Globus pallidus (tissue), 1 donor: ENCODE measurements at places on chromosomes 4 and X.

- no peak for DNase-seq
Measured at GRCh38 chr4:55742655-55743202, 76.9 kb upstream of the EXOC1L start.

- DNase-seq: no peak
Measured at GRCh38 chr4:173652283-173652931, 122.4 kb upstream of the HAND2 start.

GRCh38 chr4:169279108-169279507 is 8.4 kb upstream of the SH3RF1 start:
- no peak for DNase-seq

DNA sequence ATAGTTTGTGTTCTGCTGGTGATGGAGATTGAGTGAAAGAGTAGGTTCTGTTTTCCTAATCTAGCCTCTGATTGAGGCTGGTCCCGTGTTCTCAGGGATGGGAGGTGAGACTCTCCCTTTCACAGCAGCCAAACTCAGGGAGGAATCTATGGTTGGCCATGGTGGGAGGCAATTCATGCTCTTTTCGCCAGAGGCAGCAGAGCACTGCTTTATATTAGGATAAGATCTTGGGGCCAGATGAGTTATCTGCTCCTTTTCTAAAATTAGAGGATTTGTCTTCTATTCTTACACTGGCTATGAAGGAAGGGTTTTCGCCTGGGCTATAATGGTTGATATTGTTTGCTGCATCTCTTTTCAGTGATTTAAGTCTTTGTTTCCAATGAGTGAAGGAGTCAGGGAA is 63.9 kb upstream of the NLGN4X start:
- no peak for DNase-seq

GRCh38 chrX:109485470-109486340 is 3.8 kb upstream of the GUCY2F start:
- DNase-seq: peak; percentile 63

DNA sequence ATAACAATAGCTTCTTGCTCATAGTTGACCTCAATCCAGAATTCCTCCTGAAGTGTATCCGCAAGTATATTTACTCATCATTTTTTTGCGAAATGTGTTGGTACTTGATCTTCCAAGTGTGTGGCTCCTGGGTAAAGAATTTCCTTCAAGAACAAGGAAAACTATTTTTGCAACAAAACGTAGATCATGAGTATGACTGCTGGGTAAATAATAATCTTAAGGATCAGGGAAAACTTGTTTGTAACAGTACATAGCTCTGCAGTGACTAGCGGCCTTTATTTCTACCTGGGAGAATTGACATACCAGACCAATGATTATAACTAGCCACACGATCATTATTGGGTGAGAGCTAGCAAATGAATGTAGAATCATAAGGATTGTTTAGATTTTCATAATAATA is 1311.7 kb downstream of the ARAP2 start:
- no peak for DNase-seq

GRCh38 chr4:39331191-39331590 is 35.0 kb downstream of the RFC1 start:
- no peak for DNase-seq

GRCh38 chr4:114435116-114435515 is 163.5 kb upstream of the UGT8 start:
- no peak for DNase-seq

GRCh38 chr4:150817804-150818528 is 197.1 kb downstream of the LRBA start:
- no peak for DNase-seq

DNA sequence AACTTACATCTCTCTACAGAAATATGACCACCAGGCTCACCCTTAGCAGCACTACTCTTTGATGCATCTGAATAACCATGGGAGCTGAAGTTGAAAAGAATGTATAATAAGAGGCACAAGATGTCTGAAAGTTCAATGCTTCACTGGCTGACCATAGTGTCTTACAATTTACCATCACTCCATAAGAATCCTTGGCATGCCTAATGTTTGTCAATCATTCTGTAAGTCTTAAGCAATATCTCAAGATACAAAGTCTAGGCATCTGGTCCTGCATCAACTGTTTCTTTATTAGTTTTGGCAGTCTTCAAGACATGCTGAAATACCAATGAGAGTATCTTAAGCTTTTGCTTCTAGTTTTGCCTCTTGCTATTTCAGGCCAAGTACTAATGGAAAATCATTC is 755.5 kb downstream of the STIM2 start:
- no peak for DNase-seq

GRCh38 chr4:69563424-69563823 is 67.7 kb upstream of the UGT2B4 start:
- no peak for DNase-seq

- DNase-seq: no peak
Measured at GRCh38 chr4:23105759-23106370, 413.1 kb downstream of the GBA3 start.

DNA sequence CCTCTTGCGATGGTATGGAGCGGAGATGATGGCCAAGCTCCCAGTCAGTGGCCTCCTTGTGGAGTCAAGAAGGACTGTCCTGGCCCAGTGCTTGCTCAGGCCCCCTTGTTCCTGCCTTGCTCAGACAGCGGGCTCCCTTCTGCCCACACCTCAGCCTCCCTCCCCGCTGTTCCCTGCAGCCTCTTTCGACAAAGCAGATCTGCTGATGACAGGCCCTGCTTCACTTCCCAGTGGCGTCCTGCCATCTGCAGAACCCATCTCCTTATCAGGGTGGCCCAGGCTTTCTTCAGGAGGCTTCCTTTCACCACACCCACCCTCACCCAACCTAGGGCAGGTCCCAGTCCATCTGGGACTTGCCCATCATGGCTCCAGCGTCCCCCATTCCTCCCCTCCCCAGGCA is 80.0 kb downstream of the CLDN34 start:
- no peak for DNase-seq

GRCh38 chrX:23554304-23554703 is 113.0 kb upstream of the PRDX4 start:
- DNase-seq: peak; percentile 3

- DNase-seq: no peak
Measured at GRCh38 chr4:186351668-186352194, 85.7 kb downstream of the F11 start.

- DNase-seq: no peak
Measured at GRCh38 chrX:69073241-69073640, 92.0 kb downstream of the PJA1 start.

DNA sequence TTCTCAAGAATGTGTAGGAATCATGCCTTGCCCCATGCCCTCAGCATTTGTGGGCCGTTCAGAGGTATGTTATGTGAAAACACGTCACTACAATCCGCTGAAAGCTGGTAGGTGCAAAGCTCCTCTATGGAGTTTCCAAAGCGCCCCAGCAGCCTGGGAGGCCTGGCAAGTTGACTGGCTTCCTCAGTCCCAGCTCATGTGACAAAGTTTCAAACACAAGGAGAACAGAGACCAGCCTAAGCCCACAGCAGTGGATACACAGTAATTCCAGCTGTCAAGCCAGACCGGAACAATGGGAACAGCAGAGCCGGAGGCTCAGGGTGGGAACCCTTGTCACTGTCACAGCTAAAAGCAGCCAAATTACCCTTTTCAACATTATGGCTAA is 33.5 kb downstream of the NAT8L start:
- peak; percentile 48 for DNase-seq

DNA sequence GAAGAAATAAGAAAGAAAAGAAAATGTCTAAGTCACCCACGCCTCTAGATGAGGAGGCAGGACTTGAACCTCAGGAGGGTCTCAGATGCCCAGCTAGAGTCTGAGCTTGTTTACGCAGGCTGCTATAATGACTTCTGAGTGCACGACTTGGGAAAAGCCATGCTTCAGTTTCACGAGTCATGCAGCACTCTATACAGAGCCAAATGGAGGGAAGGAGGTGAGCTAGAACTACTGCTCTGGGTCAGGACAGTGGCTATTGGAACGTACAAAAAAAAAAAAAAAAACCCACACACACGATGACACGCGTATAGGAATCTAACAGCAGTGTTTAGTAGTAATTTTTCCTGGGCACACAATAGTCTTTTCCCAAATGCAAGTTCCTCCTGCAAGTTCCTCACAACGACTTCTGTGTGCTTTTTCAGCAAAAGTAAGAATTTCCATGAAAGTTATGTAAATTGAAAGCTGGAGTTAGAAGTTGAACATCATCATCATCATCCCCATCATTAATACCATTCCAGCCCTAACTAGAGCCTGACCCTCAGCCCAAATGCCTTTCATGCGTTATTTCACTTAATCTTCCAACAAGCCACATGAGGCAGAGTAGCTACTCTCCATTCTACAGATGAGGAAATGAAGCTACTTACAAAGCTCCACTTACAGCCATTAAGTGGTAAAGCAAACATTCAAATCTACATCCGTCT is 36.6 kb downstream of the IRF2 start:
- DNase-seq: peak; percentile 31
